ENCODE measurements at places on chromosomes 1 and 21.

DNA sequence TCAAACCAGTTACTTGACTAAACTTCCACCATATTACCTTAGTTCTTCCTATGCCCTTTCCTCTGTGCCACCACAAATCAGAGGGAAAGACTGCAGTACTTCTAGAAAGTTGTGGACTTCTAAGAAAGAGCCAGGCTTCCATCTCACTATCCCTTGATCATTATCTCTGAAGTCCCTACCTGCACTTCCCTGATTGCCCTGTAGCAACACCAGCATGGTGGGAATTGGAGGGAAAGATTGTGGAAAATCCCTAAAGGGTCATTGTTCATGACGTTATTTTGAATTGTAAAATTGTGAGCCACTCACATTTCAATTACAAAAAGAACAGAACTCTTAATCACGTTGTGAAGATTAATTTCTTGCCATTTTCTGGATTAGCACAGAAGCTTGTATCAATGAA, 23.4 kb upstream of the KIAA1614 start:
- no peak for DNase-seq

DNA sequence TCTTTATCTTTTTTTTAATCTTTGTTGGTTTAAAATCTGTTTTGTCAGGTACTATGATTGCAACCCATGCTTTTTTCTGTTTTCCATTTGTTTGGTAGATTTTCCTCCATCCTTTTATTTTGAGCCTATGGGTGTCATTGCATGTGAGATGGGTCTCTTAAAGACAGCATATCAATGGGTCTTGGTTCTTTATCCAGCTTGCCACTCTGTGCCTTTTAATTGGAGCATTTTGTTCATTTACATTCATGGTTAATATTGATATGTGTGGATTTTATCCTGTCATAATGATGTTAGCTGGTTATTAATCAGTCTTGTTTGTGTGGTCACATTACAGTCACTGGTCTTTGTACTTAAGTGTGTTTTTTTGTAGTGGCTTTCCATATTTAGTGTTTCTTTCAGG, 159.9 kb downstream of the CENPF start:
- DNase-seq = no peak

GRCh38 chr1:219574484-219575087, 38.3 kb downstream of the ZC3H11B start:
- DNase-seq = no peak

- no peak for DNase-seq
Measured at GRCh38 chr1:4756851-4757580, 102.6 kb downstream of the AJAP1 start.

GRCh38 chr21:43307677-43308070, 119.3 kb downstream of the SIK1 start:
- no peak for DNase-seq

DNA sequence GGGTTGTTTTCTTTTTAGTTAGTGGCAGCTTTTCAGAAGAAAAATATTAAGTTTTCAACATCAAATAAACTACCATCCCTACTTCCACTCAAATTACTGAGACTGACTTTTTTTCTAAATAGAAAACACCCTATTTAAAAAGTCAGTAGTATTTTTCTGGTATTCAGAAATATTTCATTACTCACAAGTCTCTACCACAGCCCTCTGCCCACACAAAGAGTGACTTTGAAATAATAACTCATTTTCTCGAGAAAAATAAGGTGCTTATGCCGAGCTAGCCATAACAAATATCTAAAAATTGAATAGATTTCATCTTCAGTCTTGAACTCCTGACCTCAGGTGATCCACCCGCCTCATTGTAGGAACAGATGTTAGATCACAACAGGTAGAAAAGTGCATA, 41.8 kb upstream of the USP25 start:
- DNase-seq = no peak

DNA sequence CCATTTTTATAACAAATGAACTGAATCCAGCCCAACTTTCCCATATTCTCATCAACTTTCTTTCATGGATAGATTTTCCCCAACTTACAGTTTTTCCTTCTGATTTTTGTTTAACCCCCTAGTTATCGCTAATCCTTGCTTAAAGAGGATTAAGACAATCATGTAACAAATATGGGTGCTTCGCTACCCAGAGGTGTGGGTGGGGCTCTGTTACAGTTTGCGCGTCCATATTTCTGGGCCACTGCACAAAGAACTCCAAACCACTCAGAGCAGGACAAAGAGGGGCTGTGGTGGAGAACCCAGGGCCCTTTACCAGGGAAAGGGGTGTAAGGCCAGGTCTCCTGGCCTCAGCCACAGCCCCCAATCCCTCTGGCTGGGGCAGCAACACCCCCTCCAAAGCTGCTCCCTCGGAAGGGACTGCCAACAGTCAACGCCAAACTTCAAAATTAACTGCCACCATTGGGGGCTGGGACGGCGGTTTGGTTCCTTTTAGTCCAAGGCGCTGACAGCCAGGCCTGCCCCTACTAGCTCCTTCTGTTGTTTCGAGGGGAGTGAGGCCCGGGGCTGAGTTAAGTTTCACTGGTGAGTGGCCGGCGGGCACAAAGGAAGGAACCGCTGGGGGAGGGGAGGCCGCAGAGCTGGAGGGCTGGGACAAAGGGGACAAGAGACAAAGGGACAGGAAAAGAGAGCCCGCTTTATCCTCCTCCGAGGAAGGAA, 27.9 kb downstream of the SSBP3 start:
- DNase-seq = no peak

- DNase-seq = no peak
Measured at GRCh38 chr1:99265124-99265523, 832 bp downstream of the PLPPR4 start.

DNA sequence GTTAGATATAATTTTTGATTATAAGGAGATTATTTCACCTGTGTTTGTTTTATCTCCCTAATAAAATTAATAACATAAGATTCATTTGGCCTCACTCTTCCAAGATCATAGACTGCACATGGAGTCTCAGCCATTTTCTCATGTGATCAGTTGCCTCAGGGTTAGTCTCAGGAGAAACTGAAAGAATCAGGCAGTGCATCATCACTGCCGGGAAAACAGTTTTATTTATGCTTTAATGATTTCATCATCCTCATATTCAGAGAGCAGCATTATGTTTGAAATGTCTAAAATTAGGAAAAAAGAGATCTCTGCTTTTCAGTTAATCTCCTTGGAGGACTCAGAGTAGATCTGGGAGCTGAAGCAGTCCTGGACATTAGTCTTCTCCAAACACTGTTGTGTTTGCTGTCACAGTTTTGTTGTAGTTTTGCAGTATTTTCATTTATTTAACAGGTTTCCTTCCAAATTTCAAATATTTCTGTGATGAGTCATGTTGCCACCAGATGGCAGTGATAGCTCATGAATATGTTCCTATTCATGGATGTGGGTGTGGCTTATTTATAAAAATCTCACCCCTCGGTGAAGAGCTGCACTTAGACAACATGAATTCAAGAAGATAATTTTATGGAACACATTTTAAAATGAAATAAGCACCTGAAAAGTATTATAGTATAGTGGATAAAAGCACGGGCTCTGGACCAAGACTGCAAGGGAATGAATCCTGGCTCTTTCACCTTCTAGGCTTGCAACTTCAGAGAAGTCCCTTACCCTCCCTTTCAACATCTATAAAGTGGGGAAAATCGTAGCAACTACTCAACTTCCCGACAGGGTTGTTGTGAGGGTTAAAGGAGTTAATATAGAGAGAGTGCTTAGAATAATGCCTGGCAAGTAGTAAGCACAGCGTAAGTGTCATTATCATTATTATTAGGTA, 31.2 kb downstream of the CHD1L start:
- no peak for DNase-seq

DNA sequence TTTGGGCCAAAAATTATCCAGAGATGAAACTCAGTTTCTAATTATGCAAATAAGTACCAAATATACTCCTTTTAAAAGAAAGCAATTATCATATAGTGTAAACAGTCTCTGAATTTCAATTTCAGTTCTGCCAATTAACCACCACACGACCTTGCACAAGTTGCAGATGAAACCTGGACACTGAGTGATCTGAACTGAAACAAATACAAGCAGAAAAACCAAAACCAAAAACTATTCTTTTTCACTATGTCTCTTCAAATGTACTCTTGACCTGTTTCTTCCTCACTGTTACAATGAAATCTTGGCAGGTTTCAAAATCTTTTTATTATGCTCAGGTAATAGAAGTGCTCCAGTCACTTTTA, 79.2 kb downstream of the TYW3 start:
- DNase-seq = no peak

GRCh38 chr21:36689324-36689723, 9.6 kb upstream of the SIM2 start:
- no peak for DNase-seq

- no peak for DNase-seq
Measured at GRCh38 chr1:92876351-92876750, 44.5 kb downstream of the RPL5 start.

DNA sequence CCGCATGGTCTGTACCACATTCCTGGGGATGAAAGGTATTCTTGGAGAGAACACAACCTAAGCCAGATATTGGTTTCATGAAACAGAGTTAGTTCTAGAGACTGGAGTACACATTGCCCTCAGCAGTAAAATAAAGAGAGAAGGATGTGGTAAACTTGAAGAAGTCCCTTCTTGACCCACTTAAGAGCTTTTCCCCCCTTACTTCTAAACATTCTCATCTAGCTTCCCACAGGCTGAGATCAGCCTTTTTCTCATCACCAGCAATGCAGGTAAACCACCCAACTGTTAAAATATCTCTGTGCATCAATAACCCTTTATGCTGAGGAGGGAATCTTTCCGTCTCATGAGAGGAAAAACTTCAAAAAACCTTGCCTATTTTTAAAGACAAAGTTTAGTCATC, 62.6 kb downstream of the SUSD4 start:
- no peak for DNase-seq

GRCh38 chr1:243390162-243390791, 134.4 kb downstream of the SDCCAG8 start:
- peak; percentile 12 for DNase-seq

GRCh38 chr1:3886106-3886670, 13.9 kb downstream of the C1orf174 start:
- no peak for DNase-seq

DNA sequence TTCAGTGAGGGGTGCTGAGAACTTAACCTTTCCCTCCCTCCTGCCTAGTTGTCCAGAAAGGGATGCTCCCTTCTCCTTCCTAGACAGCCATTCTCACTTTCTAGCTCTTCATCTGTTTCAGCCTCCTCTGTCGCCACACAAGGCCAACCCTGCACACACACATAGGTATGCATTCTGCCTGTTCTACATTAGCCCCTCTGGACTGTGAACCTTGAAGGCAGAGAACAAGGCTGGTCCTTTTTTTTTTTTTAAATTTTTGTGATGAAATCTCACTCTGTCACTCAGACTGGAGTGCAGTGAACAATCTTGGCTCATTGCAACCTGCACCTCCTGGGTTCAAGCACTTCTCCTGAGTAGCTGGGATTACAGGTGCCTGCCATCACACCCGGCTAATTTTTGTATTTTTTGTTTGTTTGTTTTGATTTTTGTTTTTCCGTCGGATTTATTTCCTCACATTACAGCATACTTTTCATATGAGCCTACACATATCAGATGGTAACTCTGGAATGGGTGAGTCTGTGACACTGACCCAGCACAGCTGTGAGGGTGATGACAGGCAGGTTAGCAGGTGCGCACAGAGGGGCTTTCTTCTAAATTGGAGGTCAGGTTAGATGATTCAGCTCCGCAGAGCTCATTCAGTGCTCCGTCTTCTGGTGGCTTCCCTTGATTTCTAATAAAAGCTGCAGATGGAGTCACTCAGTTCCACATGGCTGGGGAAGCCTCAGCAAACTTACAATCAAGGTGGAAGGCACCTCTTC, 4.9 kb upstream of the AKR1A1 start:
- no peak for DNase-seq

DNA sequence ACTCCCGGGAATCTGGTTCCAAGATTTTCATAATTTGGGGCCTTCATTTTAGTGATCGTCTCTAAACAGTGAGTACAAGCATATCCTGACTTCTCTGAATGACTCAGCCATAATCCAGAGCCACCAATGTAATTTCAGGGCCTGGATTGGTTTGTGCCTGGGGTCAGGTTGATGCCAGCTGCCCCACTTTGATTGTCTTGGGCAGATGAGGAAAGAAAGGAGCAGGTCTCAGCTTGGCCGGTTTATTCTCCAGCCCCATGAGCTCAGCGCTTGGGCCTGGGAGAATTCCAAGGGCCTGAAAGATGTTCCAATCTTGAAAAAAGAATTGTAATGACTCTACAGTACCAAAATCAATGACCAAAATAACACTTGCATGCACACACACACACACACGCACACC, 71.2 kb upstream of the ECE1 start:
- DNase-seq = no peak

DNA sequence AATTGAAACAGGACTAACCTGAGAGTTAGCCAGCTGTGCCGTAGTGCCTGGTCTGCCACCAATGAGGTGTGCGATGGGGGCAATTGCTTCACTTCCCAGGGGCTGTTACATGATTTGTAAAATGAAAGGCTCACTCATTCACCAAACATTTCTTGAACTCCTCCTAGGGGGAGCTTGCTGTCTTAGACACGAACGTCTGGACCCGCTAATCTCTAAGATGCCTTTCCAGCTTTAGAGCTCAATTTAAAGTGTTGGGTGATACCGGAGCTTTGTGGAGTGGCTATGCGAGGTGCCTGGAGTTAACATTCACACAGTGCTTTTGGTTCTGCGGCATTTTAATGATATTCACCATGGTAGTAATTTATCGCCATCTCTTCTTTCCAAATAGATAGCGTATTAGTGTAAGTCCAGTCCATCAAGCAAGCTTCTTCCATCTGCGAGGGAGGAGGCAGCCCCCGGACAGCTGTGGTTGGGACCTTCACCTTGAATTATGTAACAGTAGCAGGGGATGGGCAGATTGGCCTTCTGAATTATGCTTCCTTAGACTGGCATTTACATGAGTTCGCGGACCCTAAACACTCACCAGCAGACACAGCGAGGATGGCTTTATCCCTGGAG, 179.9 kb downstream of the ADSS2 start:
- DNase-seq = no peak

GRCh38 chr1:39955547-39956539, 898 bp downstream of the MFSD2A start:
- DNase-seq = peak; percentile 78

DNA sequence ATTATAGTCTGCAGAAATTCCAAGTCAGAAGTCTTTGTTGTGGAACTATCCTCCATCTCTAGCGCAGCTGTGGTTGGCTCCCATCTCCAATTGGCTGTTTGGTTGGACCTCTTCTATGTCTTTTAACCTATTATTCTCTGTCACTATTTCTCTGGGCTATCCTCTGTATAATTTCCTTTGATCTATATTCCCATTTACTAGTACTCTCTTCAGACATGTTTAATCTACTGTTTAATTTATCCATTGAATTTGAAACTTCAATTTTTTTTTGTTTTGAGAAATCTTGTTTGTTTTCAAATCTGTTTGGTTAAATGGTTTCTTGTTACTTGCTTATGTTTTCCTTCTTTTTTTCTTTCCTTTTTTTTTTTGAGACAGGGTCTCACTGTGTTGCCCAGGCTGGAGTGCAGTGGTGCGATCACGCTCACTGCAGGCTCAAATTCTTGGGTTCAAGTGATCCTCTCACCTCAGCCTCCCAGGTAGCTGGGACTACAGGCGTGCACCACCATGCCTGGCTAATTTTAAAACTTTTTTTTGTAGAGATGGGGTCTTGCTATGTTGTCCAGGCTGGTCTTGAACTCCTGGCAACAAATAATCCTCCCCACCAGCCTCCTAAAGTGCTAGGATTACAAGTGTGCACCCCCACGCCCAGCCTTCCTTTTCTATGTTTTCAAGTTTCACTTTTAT, 28.1 kb downstream of the SOAT1 start:
- no peak for DNase-seq

GRCh38 chr1:67755619-67756018, 70.6 kb downstream of the GADD45A start:
- DNase-seq = no peak

- no peak for DNase-seq
Measured at GRCh38 chr1:248670003-248670402, 14.7 kb upstream of the OR2T27 start.
